ENCODE measurements at places on chromosomes 11 and 22. TPM values are rescaled to one million over a fixed set of nuclear protein-coding genes. Genes with fewer than 3 reads are reported as not detected.

CREB3L1 gene
- total RNA-seq, result 0.68 TPM

FIBIN gene
- 0.05 TPM for total RNA-seq

CTR9 gene
- 35.4 TPM for total RNA-seq

ANO9 gene
- total RNA-seq, result 10.7 TPM

ESAM gene
- total RNA-seq, result 84.4 TPM

FAM181B gene
- total RNA-seq, result 0.05 TPM

KCNQ1OT1 gene
- total RNA-seq, result 1.5 TPM

Data from dermis blood vessel endothelial cell (primary cell).